ENCODE measurements at places on chromosomes 6 and 20.

- DNase-seq, result no peak
Observed at GRCh38 chr6:133590196-133590595, 298.7 kb upstream of the TCF21 start.

GRCh38 chr6:169766232-169766631 lies 14.8 kb downstream of the ERMARD start:
- DNase-seq, result no peak

GRCh38 chr6:168153553-168153952 lies 74.5 kb upstream of the FRMD1 start:
- peak; percentile 9 for DNase-seq

DNA sequence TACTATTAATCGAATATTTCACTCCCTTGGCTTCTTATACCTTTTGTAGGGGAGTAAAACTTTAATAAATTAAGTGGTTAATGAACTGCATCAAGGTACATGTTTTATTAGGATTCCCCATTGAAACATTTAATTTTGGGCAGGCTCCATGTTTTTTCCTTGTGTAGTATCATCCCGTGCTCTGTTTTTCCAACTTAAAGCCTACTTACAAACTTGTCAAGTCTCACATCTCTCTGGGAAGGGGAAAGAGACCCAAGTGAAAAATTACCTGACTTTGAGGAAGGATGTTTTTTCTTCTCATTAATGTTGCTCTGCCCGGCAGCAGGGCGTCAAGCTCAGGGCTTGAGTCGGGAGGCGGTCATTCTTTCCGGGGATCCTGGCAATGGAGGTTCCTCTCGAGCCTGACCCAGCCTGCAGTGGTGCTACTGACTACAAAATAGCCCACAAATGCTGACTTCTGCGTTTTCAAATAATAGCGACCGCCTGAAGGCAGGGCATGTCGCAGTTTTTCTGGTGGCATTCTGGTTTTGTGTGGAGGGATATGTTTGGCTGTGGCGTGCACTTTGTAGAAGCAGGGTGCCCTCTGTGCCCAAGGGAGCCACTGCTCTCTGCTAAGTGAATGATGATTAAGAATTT lies 2.4 kb downstream of the DSP start:
- no peak for DNase-seq

DNA sequence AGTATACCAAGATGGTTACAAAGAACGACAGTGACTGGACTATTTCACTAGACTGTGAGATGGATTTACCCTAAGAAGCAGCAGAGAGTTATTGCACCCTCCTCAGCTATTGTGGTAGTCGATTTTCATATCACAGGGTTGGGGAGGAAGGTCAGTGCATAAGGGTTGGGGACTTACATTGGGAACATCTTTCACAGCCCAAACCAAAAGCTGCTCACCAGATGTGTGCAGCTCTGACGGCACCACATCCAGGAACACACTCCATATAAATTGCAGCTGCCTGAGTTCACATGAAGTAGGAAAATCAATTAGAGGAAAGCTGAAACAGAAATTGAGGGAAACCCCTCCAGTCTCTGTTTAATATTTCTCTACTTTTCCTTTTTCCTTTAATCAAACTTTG lies 470.5 kb upstream of the NRSN1 start:
- no peak for DNase-seq

DNA sequence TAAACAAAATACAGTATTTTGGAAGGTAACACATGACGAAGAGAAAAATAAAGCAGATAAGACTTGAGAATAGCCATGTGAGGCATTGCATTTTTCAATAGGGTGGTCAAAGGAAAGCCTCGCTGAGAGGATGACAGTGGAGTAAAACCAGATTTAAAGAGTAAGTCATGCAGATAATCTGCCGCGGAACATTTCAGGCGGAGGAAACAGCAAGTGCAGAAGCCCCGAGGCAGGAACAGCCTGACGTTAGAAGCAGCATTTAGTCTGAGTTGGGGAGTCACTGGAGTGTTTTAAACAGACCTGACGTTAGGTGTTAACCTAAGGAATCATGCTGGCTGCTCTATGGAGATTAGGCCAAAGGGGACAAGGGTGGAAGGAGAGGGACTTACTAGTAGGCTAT lies 65.0 kb upstream of the VSTM2L start:
- DNase-seq, result no peak

GRCh38 chr20:36312724-36313441 lies 6.7 kb downstream of the DLGAP4 start:
- DNase-seq, result no peak

DNA sequence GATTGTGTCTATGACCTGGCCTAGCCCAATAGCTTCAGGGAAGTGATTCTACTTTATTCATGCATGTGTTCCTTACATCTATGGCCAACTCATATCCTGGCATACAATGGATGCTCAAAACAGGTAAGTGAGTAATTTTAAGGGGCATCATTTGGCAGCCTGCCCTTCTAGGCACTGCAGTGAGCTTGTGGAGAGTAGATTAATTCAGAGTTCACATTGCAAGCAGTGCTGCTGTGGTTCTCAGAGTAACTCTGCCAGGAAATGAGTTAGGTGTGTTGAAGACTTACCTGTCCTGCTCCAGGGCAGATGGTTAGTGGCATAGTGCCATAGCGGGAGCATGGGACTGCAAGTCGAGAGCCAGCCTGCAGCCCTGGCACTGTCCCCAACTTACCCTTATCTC lies 158.0 kb downstream of the SCP2D1 start:
- DNase-seq, result no peak

- no peak for DNase-seq
Observed at GRCh38 chr6:15621203-15622044, 41.4 kb downstream of the DTNBP1 start.

GRCh38 chr20:4369119-4369797 lies 352.5 kb upstream of the PRND start:
- no peak for DNase-seq

DNA sequence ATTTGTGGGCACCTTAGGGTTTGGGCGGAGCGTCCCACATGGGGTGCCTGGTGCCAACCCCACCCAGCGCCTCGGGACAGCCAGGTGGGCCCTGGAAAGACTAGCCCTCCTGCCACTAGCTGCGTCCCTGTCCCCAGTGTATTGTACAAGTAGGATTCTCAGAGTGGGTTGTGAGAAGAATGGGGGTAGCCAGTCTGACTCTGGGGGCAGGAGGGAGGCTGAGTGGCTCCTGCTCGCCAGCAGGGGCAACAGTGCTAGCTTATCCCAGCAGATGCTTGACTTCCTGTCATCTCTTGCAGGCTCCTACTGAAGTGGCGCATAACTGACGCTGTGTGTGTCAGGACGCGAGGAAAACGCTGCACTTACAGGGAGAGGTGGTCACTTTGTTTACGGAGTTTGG lies 9.3 kb downstream of the PSMA7 start:
- DNase-seq, result no peak

DNA sequence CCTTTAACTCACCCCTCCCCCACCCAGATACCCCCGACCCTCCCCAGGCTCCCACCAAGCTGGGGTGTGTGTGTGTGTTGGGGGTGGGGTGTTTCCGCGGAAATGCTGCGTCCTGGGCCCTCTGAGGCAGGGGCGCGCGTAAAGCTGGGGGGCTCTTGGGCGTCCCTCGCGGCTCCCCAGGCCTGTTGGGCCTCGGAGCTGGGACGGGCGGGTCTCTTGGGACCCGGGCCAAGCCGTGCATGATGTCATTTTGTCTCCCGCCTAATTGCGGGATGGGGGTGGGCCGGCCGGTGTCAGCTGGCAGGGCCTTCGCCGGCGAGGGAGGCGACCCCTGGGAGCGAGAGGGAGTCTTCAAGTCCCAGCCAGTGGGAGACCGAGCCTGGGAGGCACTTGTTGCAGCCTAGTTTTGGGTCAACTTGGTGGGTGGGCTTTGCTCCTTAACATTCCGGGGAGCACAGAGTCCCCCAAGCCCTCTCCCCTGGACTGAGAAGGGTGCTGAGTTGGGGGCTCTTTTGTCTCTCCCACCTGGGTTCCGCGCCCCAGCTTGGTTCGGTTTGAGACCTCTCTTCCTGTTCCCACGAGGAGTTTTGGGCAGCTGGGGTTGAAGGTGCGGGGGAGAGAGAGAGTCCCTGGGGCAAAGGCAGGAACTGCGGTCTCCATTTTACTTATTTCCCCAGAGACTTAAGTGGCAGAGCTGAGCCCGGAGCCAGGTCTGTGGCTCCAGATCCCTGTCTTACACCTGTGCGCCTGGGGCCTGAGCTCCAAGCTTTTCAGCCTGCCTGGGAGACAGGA lies 623 bp downstream of the MYBL2 start:
- no peak for DNase-seq

DNA sequence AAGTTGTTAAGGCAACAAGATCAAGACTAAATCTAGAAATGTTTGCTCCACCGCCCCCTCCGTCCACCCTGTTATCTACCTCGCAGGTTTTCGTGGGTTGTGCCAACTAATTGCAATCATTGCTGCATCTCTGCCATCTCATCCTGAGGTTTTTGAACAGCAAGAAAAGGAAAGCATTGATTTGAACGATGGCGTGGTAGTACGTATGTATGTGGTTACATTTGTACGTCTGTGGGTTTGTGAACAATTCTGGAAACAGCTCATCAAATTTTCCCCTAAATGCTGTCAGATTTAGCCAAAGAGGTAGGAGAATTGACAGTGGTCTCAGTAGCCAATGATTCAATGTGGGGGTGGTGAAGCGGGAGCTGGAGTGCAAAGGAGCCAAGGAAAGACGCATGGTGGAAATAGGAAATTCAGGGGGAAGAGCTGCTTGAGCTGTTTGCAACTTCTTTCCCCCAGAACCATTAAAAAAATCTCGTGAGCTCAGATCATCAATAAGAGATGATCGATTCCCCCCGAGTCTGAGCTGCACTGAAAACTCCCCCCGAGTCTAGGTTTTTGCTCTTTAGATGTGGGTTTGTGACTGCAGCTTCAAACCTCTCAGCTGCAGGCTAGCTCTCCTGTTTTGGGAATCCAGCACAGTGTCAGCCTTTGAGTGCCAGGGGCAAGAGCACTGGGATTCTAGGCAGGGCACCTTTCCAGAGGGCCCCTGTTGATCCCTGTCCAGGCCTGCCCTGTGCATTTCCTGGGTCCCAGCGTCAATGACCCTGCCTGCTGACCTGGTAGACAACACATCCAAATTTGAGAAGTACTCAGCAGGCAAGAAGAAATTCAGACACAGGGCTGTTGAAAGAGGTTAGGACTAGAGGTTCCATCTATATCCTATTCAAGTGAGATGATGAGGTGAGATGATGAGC lies 72.6 kb upstream of the LY86 start:
- DNase-seq, result no peak

DNA sequence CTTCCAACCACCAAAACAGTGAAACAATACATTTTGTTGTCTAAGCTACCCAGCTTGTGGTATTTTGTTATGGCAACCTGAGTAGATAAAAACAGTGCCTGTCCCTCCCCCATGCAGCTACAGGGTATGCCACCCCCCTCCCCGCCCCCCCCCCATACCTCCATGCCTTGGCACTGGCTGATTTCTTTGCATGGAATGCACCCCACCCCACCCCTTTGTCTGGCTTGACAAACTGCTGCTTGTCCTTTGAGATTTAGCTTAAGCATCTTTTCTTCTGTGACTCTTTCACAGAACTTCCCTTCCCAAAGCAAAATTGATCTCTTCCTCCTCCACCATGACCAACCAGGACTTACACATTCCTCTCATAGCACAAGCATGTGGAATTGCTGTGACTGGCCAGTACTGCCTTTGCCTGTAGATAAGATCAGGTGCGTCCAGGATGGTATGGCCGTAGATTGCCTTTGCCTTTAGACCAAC lies 64.6 kb upstream of the ADGRF1 start:
- no peak for DNase-seq

DNA sequence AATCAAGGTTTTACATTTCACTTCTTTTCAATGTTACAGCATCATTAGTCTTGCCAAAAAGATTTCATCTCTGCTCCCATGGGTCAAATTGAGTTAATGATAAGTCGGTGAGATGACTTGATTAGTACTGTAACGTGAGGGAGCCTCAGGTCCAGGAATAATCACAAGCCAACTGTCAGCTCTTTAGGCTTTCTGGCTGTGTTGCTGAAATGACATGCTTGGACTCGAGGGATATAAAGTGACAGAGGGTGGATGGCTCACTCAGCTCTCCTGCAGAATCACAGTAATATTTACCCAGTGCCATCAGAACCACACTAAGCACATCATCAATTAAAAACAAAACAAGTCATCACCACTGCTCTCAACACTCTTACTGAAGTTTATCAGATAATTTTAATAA lies 196.2 kb upstream of the THEMIS start:
- DNase-seq, result no peak

DNA sequence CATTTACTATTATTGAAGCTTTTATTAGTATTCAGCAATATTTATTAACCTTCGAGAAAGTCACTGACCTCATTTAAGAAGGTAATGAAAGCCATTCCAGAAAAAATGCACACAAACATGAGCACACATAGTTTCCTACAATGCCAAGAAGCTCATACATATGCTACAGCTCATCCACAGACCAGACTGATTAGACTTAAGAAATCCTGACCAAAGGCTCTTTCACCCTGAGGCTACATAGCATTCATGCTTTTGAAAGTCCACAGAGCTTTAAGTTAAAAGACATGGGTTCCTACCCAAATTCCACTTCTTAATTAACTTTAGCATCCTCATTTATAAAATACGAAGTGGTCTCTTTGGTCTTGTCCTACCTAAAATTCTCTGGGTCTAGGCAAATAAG lies 430.4 kb downstream of the TBC1D32 start:
- DNase-seq, result no peak

DNA sequence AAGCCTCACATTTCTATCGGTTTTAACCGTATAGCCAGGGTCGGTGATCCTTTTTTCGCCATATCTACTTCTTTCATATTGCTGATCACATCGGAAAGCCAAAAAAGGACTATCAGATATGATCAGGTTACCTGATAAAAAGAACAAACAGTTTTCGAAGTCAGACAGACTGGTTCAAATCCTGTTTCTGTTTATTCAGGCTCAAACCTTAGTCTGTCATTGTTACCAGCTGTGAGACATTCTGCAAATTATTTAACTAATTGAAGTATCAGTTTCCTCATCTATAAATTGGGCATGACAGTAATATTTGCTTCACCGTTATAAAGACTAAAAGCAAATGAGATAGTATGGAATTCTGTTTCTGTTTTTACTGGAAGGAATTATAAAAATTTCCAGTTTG lies 111.3 kb downstream of the TSHZ2 start:
- no peak for DNase-seq

DNA sequence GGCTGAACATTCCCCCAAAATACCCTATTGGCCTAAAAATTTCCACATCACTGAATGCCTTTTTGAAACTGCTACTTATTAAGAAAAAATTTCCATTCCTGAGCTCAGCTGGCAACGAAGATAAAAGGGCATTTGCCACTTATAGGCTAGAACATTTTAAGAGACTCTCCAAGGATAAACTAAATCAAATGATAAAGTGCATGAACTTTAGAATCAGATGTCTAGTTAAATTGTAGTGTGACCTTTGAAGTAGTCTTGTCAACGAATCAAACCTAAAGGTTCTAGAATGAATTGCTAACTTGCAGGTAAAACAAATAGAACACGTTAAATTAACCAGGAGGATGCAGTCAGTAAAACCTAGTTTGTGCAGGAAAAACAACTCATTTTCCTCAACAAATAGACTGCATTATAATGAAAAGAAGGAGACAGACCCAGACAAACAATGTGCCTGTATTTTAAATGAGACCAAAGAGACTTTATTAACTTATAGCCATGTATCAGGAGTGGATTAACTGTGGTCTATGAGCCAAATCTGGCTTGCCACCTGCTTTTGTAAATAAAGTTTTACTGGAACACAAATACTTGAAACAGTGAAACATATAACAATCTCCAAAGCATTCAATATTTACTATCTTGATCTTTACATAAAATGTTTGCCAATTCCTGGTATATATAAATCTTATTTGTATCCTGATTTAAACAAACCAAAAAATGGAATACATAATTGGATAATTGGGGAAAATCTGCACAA lies 184.4 kb downstream of the MEI4 start:
- DNase-seq, result no peak

GRCh38 chr20:37309936-37310590 lies 20.6 kb downstream of the MANBAL start:
- DNase-seq, result no peak
